ENCODE measurements at places on chromosomes 5 and 9.

DNA sequence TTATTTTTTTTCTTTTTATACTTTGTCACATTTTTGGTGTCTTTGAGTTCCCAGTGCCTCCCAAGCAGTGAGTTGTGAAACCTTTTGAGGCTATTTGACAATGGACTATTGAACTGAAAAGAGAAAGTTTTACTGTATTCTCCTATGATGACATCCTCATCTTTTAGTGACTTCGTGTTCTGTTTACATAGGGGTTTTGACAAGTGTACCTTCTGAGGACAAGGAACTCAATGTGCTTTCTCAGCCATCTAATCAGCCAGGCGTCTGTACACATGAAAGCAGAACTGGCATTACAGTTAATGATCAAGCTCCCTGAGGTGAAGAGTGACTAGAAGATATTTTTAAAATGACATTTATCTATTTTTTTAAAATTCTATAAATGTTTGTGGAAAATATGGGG lies 175.5 kb downstream of the ANXA1 start:
- DNase-seq = no peak

DNA sequence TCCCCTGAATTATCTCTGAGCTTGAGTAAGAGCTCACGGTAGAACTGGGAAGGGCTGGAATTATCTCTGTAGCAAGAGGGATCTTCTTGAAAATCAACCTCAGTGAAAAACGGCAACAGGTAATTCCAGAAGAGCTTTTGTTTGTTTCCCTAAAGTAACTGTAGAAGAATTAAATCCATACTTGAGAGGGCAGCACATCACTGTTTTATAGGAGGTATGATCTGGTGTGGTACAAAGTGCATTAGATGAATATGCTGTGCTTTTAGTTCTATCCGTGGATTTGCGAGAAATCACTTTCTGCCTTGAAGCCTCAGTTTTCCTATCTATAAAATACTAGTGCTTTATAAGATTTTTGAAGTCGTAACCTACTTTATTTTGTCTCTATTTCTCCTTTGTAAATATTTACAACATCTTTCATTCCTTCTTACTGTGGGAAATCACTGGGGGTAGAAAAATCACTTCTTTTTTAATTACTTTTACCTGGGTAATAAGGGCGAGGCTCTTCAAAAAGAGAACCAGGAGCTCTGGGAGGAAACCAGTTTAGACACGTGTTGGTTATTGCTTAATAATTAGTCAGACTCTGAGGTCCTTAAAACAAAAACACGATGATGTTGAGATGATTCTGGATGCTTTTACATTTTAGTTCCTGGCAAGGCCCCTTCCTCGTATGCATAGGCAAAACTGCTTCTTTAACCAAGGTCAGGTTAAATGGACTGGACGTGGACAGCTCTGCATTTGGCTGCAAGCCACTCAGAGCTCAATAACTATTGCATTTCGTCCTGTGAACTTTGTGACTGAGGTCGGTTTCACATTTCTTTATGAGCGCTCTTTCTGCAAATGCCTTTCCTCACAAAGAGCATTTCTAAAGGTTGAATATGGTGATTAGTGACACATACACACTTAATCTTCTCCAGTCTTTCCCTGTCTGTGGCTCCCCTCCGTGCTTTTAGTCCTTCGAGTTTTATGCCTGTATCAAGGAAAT lies 376.1 kb downstream of the BRINP1 start:
- no peak for DNase-seq

DNA sequence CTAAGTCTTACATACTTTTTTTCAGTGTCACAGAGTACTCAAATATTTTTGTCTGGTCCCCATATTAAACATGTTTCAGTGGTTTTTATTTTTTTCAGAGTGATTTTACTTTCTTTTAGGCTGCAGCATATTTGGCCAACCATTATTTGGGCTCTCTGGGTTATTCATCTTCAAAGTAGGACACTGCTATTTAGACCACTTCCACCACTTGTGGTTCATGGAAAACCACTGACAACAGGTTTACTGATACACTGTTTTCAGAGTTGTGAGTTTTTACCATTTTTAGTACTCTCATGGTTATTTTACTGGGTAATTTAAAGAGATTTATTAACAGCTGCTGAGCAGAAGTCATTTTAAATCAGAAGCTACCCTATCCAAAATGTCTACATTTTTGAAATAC lies 437.6 kb downstream of the KIAA0825 start:
- no peak for DNase-seq

DNA sequence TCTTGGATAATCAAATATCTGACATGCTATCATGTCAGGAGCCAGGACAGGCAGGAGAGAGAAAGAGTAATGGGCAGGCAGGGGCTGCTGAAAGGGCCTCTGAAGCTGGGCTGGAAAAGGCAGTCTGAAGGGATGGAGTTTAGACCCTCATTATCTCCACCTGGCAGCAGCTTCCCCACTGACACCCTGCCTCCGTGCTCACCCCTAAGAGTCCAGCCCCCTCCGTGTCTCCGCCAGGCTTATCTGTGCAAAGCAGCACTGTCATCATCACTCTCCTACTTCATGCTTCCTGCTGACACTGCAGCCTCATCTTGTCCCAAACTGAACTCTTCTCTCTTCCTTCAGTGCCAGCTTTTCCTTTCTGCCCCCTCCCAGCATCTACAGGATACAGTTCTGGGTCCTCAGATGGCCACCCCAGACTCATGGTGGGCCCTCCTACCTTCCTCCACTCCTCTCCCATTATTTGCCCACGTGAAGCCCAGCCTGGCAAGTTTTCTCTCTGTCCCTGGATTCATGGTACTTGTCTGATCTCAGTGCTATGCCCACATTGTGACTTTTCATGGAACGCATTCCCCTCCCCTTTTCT lies 70.9 kb upstream of the KLF9 start:
- no peak for DNase-seq

- no peak for DNase-seq
These were observed 143.4 kb downstream of the MYO10 start for GRCh38 chr5:16792598-16793275.

GRCh38 chr9:82764061-82764668 lies 298.8 kb downstream of the RASEF start:
- DNase-seq = no peak

- peak; percentile 7 for DNase-seq
These were observed 22.5 kb upstream of the NINJ1 start for GRCh38 chr9:93156475-93157008.

DNA sequence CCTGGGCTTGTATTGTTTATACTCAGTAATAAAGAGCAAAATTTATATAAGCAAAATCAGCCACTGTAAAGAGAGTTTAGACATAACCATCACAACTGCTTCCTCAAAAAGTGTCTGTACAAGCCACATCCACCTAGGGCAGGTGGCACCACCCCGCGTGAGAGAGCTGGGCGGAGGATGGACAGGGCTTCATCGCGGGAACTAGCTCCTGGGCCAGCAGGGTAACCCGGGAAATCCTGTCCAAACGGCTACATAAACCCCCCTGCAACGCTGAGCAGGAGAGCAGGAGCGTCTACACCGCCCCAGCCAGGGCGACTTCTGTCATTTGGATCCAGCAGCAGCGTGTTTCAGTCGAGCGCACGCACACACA lies 1.3 kb downstream of the SLC6A3 start:
- no peak for DNase-seq

GRCh38 chr9:21434202-21435014 lies 5.8 kb upstream of the IFNA1 start:
- peak; percentile 15 for DNase-seq

GRCh38 chr5:180287404-180287803 lies 4.5 kb downstream of the MAPK9 start:
- DNase-seq = no peak

GRCh38 chr5:1763548-1763911 lies 36.1 kb downstream of the MRPL36 start:
- no peak for DNase-seq

Measured in activated T-cell treated with anti-CD3 and anti-CD28 coated beads for 24 hours (primary cell).